ENCODE measurements at places on chromosomes 2 and 18.

DNA sequence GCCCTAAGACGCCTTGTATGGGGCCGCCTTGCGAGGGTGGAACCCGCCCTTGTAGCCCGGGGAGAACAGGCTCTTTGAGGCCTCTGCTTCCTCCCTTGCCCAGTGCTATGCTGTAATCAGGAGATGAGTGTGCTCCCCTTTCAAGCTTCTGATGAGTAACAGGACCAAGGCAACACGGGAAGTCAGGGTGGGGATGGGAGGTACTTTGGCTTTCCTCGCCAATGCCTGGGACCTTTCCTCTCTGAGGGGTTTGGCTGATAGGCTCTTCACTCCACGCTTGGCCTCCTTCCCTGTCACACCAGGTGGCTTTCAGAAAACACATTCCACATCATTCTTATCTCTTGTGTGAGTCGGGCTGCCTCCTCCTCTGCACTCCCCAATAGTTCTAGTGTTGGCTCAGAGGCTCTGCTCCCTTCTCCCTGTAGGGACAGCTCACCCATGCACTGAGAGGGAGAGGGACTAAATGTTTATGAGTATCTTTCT lies 223.7 kb upstream of the TRIB2 start:
- no peak for DNase-seq

- no peak for DNase-seq
These were observed 47.0 kb downstream of the STAT4 start for GRCh38 chr2:191103774-191104173.

DNA sequence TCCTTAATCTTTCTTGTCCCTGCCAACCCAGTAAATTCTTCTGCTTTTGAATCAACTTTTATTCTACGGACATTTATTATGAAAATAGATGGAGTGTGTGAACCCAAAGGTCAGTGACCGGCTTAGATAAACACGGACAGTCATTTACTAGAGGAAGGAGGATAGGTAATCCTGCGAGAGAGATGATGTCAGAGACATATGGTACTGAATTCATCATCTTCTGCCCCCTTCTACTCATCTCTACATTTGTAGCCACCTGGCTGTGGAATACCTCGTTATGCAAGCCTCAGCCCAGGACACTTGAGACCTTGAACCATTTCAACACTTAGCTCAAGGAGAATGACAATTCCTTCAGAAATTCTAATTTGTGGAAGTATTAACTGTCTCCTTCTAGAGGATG lies 443.6 kb downstream of the TDRD15 start:
- no peak for DNase-seq

DNA sequence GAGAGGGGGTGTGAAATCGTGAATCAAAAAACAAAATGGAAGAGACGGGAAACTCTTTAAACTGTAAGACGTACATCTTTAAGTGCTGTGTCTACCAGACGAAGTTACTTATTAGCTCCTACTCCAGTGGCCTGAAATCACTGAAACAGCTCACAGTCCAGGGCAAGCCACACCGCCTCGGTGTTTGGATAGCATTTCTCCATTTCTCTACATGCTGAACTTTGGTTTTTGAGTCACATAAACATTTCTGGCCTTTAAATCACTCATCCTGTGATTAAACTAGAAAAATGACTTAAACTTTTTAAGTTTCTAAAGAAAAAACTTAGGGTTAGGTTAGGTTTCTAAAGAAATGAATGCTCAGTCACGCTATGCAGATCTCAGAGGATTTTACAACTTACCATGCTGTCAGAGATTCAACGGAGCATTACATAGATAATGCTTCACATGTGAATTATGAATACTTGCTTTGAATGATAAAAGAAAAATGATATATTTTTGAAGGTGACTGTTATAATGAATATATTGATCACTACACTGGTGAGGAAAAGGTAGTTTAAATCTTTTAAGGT lies 138.4 kb downstream of the MBP start:
- DNase-seq = no peak

- peak; percentile 40 for DNase-seq
These were observed 336.3 kb downstream of the NYAP2 start for GRCh38 chr2:225735844-225736243.

GRCh38 chr2:211204456-211204855 lies 648.1 kb downstream of the CPS1 start:
- DNase-seq = no peak

- DNase-seq = no peak
These were observed 7.9 kb upstream of the ZNF407 start for GRCh38 chr18:74589811-74590210.

DNA sequence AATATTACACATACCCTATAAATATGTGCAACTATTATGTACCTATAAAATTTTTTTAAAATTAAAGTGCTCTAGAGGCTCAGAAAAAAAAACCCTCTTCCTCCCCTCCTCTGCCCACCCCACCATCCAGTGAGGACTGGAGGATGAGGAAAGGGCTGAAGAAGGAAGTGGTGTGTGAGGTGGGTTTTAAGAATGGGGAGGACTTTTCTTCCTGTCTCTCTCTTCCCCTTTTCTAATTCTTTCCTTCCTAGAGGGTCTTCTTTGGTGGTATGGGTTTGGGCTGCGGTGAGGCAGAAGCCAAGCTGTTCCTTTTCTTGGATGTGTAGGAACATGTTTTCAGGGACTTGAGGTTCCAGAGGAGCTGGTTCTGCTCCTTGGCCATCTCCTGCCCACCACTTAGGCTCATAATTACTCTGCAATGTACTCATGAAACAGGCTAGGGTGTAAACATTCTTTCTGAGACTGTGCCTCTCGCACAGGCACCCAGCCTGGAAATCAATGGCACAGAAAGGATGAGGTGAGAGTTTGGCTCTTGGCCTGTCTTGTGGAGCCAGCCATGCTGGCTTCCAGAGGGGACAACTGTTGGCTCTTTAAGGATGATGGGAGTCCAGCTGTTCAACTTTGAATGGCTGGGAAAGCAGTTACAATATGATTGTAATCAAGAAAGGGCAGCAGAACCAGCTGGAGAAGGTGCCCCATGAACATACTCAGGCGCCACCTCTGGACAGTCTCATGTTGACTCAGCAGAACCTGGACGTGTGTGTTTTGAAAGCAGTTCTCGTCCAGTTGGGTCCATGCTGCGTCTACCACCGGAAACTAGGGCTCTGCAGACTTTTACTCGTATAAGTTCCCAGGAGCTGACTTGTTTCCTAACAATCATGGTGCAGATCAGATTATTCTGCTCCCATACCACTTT lies 38.3 kb downstream of the IL1RL2 start:
- no peak for DNase-seq

DNA sequence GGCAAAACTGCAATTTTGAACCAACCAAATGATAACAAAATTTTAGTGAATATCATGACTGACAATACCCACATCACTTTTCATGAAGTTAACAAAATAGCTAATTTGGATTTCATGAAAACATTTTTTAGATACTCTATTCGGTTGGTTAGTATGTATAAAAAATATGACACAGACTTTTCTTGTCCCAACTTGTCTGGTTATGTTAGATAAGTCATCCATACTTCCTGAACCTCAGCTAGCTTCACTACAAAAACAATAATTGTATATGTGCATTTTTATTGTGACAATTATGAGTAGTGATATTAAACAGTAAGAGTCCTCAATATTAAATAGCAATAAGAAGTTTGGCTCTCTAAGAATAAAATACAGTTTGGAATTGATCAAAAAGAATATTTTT lies 408.1 kb upstream of the DSEL start:
- no peak for DNase-seq

GRCh38 chr2:190477661-190478454 lies 56.7 kb downstream of the NEMP2 start:
- DNase-seq = peak; percentile 28

GRCh38 chr18:60066219-60066975 lies 166.6 kb downstream of the PMAIP1 start:
- no peak for DNase-seq

GRCh38 chr2:133666621-133667020 lies 98.4 kb upstream of the NCKAP5 start:
- DNase-seq = no peak

DNA sequence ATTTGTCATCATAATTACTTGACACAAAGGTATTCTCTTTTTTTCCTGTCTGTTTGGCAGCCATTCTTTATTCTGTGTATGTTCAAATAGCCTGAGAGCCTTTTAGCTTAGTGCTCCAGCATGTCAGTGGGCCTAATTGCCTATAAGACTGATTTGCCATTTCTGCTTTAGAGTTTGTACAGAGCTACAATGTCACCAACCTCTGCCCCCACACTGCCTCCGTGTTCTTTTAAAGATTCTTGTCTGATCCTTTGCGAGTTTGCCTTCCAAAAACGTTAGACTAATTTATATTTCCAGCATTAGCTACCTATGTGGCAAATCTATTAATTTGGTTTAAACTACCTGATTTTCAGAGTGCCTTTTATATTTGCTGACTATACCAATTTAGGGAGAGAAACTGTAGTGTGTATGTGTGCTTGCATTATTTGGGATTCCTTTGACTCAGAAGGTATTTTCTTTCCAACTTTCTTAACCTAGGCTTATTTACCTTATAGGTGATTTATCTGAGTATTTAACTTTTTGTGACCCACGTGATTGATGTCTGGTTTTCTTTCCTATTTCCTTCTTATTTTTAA lies 70.8 kb downstream of the FAM117B start:
- DNase-seq = no peak

DNA sequence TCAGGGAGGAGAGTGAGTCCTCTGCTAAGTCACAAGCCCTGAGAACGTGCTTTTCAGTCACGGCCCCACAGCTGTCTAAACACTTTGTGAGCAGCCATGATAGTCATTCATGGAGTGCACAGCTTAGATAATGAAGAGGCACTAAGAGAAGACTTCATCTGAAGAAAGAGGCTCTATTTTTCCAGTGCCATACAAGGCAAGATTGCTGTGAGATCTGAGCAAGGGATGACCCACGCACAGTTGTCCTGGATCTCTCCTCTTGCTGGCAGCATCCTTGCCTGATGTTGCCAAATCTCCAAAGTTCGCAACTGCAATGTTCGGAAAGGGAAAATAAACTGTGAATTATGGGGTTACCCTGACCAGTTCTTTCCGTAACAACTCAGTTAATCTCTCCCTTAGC lies 418.7 kb downstream of the MEIS1 start:
- DNase-seq = no peak

DNA sequence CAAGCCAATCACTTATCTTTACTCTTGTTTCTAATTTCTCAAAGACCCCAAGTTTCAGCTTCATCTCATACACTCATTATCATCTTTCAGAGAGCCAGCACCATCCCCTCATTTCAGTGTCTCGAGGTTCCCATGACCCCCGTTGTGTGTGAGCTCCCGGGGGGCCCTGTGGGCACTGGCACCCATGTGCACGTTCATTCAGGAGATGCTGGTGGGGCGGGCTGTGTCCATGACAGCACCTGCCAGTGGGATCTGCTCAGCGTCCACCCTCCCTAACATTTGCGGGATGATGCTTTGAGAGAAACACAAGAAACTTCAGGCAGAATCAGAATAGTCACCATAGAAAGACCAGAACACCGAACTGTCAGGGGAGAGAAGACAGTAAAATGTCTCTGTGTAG lies 120.5 kb downstream of the MBP start:
- no peak for DNase-seq

- DNase-seq = peak; percentile 3
These were observed 849.1 kb downstream of the CNTNAP5 start for GRCh38 chr2:124874219-124874618.

DNA sequence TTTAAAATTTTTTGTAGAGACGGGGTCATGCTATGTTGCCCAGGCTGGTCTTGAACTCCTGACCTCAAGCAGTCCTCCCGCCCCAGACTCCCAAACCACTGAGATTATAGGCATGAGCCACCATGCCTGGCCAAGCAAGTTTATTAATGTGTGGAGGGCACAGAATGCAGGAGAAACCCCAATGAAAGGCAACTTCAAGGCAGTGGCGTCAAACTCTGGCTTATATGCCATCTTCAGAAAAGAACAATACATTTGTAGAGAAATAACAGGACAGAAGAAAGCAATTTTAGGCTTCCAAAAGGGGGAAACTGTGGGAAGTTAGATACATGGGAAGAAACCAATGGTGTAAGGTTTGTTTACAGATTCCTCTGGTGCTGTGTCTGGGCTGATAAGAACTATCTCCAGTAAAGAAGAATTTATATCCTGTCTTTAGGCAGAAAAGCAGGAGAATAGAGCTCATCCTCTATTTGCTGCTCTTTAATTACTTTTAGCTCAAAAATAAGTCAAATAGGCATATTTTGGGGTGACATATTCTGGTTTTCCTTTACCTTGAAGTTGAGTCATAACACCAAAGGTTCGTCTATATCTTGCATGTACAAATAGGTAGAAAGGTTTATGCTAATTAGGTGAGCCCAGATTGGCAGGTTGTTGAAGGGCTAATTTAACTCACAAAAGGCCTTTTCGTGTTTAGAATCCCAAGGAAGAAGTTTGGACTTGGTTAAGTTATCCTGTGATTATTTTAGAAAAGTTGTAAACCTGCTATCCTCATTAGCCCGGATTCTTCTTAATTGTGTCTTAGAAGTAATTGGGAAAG lies 26.0 kb upstream of the TMEM214 start:
- no peak for DNase-seq

- no peak for DNase-seq
These were observed 82.8 kb downstream of the POLE4 start for GRCh38 chr2:75041226-75041625.

GRCh38 chr2:239289545-239289944 lies 111.3 kb downstream of the HDAC4 start:
- DNase-seq = no peak

GRCh38 chr18:25935356-25935755 lies 155.1 kb downstream of the SS18 start:
- no peak for DNase-seq

GRCh38 chr18:73842795-73843394 lies 304.7 kb downstream of the FBXO15 start:
- DNase-seq = peak; percentile 79

GRCh38 chr2:113901943-113902342 lies 12.1 kb downstream of the ACTR3 start:
- no peak for DNase-seq

DNA sequence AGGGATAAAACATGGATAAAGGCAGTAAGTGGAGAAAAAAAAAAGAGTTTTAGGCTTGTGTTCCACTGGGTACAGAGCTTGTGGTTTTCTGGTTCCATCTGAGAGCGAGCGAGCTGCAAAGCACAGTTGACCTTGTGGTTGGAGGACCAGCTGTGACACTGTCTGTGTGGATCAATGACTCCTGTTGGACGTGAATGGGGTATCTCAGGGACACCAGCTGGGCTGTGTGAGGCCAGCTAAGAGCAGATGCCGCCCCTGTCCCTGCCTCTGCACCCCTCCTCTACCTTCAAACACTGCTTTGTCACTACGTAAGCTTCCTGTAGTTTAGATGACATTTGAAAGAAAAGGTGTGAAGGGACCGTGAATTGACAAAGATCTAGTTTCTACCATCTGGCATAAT lies 67.8 kb downstream of the QPCT start:
- DNase-seq = peak; percentile 60

DNA sequence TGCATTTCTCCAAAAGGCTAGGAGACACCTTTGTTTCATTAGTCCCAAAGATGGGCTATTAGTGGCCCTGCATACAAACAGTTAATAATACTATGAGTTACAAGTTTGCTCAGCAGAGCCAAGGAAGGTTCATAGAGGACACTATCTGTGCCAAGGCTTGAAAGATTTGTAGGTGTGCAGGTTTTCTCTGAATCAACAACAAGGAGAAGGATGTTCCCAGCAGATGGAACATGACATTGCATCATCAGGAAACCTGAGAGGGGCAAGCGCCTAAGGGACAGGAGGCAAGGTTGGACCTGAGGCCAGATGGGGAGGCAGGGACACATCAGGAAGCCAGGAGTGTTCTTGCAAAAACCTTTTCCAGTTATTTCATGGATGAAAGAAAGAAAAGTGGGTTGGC lies 35.4 kb upstream of the STK17B start:
- DNase-seq = no peak

All from eye (tissue), 1 donor.